ENCODE measurements at places on chromosomes 4 and X.
A peak's percentile ranks its signal among the peaks of the same experiment; 100 is the strongest.

GRCh38 chrX:38859602-38860001 lies 58.3 kb downstream of the MID1IP1 start:
- H3K4me3 ChIP-seq = no peak overlapping the region
- H3K27me3 ChIP-seq = no peaks in the 10 kb centered on the region
- no peak for DNase-seq

DNA sequence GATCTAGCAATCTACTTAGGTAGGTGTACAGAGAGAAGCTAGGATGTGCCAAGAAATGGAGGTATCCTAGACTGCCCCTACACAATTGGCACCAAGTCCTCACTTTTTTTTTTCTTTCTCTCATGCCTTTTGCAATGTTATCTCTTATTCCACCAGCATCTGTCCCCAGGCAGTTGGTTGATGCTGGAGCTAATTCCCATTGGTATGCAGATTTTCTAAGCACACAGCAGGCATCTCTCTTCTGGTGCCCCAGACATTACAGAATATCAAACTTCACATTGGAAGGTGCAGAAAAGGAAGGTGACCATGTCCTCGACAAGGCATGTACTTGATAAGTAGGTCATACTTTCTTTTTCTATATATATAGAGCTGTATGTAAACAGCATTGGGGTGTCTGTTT lies 21.6 kb downstream of the LUZP4 start:
- H3K4me3 ChIP-seq = no peak overlapping the region
- no peak overlapping the region for H3K27ac ChIP-seq
- H3K27me3 ChIP-seq = no peaks in the 10 kb centered on the region
- no peaks in the 10 kb centered on the region for H3K36me3 ChIP-seq
- H3K4me1 ChIP-seq = no peaks in the 10 kb centered on the region
- DNase-seq = no peak

- DNase-seq = no peak
- H3K4me3 ChIP-seq = no peak overlapping the region
- peaks cover 11% of the 10 kb centered on the region for H3K4me1 ChIP-seq
- H3K27ac ChIP-seq = peak overlapping the region; percentile 40
- no peaks in the 10 kb centered on the region for H3K27me3 ChIP-seq
These were observed 88.2 kb upstream of the STS start for GRCh38 chrX:7059214-7059838.

GRCh38 chr4:185290018-185290607 lies 80.7 kb downstream of the SNX25 start:
- no peak overlapping the region for H3K4me3 ChIP-seq
- H3K27me3 ChIP-seq = no peaks in the 10 kb centered on the region
- H3K36me3 ChIP-seq = peaks cover 19% of the 10 kb centered on the region

DNA sequence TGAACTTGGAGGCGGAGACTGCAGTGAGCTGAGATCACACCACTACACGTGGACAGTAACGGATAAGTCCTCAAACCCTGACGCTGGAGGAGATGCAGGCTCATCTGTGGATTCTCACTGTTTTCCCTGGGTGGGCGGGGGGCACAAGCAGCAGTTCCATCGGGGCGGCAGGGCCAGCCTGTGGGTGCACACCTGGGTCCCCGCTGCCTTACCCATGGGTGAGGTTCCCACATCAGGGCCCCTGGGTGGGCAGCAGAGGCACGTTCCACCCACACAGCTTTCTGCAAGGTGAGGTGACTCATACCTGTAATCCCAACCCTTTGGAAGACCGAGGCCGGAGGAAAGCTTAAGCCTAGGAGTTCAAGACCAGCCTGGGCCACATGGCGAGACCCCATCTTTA lies 56.6 kb upstream of the MXD4 start:
- H3K36me3 ChIP-seq = no peaks in the 10 kb centered on the region
- no peak for DNase-seq
- H3K27me3 ChIP-seq = peaks cover 2% of the 10 kb centered on the region
- no peak overlapping the region for H3K4me3 ChIP-seq
- H3K27ac ChIP-seq = no peak overlapping the region
- H3K4me1 ChIP-seq = peaks cover 6% of the 10 kb centered on the region

DNA sequence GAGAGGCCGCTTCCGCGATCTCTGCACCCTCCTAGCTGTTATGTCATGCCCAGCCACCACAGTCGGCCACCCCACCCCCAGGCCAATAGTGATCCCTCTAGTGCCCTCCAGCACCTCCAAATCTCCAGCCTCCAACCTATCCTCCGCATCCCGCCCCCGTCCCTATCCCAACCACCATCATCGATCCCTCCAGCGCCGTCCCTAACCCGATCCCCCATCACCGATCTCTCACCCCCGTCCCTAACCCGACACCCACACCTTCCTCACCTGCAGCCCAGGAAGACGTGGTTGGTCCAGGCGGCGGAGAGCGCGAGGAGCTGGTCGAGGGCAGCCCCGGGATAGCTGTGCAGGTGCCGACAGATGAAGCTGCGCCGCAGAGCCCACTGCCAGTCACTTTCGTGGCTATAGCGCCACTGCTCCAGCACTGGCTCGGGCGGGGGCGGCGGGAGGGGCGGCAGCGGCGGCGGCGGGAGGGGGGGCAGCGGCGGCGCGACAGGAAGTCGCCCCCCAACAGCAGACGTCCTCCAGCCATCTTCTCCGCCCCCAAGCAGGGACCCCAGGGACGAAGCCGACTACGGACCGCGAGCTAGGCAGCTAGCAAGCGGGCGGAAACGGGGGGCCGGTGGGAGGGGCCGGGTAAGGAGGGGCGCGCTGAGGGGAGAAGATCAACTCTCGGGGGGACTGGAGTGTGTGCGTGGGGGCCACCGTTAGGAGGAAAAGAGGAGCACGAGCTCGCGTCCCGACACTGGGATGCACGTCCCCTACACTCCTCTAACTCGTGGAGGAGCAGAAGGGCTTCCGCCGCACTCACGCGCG lies 552 bp downstream of the NKRF start:
- H3K4me3 ChIP-seq = peak overlapping the region; percentile 91

- H3K36me3 ChIP-seq = no peaks in the 10 kb centered on the region
- peaks cover 9% of the 10 kb centered on the region for H3K27me3 ChIP-seq
- H3K4me3 ChIP-seq = no peak overlapping the region
- DNase-seq = no peak
- H3K27ac ChIP-seq = no peak overlapping the region
These were observed 3.9 kb upstream of the GLRB start for GRCh38 chr4:157072002-157072401.

- H3K4me3 ChIP-seq = no peak overlapping the region
- peaks cover 30% of the 10 kb centered on the region for H3K4me1 ChIP-seq
- H3K27ac ChIP-seq = peak overlapping the region; percentile 32
- peak; percentile 37 for DNase-seq
- H3K27me3 ChIP-seq = no peaks in the 10 kb centered on the region
These were observed 848 bp upstream of the KCND1 start for GRCh38 chrX:48972220-48973164.

DNA sequence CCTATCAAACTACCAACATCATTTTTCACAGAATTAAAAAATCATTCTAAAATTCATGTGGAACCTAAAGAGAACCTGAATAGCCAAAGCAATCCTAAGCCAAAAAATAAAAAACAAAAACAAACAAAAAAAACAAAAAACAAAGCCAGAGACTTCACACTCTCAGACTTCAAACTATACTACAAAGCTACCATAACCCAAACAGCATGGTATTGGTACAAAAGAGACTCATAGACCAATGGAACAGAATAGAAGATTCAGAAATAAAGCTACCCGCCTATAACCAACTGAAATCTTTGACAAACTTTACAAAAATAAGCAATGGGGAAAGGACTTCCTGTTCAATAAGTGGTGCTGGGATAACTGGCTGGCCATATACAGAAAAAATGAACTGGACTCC lies 152.3 kb upstream of the SMIM31 start:
- no peak overlapping the region for H3K4me3 ChIP-seq
- no peak overlapping the region for H3K27ac ChIP-seq
- no peak for DNase-seq
- no peaks in the 10 kb centered on the region for H3K27me3 ChIP-seq
- H3K36me3 ChIP-seq = no peaks in the 10 kb centered on the region

DNA sequence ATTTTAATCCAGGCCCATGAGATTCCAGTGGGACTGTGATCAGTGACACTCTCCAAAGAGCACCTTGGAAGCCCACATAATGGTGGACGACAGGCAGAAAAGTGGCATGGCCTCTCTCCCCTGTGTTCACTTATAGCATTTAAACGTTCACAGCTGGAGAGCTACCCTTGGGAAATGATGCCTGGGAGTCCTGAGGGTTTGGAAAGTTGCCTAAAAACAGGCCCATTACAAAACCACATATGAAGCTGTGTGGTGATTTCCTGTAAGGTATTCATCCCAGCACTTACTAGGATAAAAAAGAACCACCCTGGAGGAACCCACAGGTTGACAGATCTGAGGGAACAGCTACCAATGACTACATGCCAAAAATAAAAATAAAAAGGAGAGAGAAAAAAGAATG lies 193.2 kb downstream of the RASL11B start:
- DNase-seq = no peak
- peaks cover 2% of the 10 kb centered on the region for H3K36me3 ChIP-seq

DNA sequence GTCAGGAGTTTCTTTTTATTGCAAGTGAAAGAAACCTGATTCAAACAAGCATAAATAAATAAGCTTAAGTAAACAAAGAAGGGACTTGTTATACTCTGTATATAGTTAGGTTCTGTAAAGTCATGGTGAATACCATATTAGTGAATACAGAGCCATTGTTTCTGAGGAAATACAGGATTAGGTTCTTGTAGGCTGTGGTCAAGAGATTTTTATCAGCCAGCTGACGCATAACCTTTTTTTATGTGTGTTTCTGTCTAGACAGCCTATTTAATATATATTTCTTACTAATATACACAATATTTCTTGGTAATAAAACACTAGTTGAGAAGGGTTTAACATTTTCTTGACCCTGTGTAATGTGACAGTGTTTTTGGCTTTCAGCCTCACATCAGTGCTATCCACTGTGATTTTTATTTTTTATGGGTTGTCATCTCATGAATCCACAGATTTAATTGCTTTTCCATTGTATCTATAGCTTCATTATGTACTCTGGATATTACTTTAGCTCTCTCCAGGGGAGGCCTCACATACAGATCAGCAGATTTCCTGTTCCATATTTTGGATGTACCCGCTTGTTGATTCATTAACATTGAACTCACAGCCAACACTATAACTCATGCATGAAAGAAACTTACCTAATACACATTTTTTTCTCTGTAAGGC lies 8.0 kb downstream of the HERC3 start:
- no peak overlapping the region for H3K4me3 ChIP-seq
- DNase-seq = no peak
- no peaks in the 10 kb centered on the region for H3K27me3 ChIP-seq
- peaks cover 56% of the 10 kb centered on the region for H3K36me3 ChIP-seq
- H3K4me1 ChIP-seq = peaks cover 48% of the 10 kb centered on the region

- no peaks in the 10 kb centered on the region for H3K4me1 ChIP-seq
- no peaks in the 10 kb centered on the region for H3K27me3 ChIP-seq
- H3K4me3 ChIP-seq = no peak overlapping the region
- H3K27ac ChIP-seq = no peak overlapping the region
- no peaks in the 10 kb centered on the region for H3K36me3 ChIP-seq
These were observed 394.6 kb downstream of the SPOCK3 start for GRCh38 chr4:166839615-166840251.

DNA sequence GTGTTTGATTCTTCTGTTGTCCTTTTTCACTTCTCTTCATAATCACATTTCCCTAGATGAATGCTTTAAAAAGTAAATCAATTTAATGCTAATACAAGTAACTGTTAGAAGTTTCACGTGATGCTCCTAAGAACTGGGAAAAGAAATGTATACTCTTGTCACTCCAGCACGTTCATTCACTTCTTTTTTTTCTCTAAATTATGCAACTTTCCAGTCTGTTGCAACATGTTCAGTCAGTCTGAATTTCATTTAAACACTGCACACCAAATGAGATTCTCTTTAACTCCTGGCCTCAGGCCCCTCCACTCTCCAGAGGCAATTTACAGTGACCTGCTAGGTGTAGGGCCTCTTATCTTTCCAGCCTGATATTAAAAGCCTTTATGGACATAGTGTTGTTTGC lies 321.9 kb downstream of the HS3ST1 start:
- H3K4me1 ChIP-seq = no peaks in the 10 kb centered on the region
- H3K27ac ChIP-seq = no peak overlapping the region
- DNase-seq = no peak
- no peak overlapping the region for H3K4me3 ChIP-seq
